ENCODE measurements at places on chromosomes 3 and 15. TPM values are rescaled to one million over a fixed set of nuclear protein-coding genes. Genes with fewer than 3 reads are reported as not detected.

The TERC gene
- 29.0 TPM for total RNA-seq

GRCh38 chr3:101066711-101067129, 73.5 kb upstream of the ABI3BP start:
- DNase-seq, result no peak

DNA sequence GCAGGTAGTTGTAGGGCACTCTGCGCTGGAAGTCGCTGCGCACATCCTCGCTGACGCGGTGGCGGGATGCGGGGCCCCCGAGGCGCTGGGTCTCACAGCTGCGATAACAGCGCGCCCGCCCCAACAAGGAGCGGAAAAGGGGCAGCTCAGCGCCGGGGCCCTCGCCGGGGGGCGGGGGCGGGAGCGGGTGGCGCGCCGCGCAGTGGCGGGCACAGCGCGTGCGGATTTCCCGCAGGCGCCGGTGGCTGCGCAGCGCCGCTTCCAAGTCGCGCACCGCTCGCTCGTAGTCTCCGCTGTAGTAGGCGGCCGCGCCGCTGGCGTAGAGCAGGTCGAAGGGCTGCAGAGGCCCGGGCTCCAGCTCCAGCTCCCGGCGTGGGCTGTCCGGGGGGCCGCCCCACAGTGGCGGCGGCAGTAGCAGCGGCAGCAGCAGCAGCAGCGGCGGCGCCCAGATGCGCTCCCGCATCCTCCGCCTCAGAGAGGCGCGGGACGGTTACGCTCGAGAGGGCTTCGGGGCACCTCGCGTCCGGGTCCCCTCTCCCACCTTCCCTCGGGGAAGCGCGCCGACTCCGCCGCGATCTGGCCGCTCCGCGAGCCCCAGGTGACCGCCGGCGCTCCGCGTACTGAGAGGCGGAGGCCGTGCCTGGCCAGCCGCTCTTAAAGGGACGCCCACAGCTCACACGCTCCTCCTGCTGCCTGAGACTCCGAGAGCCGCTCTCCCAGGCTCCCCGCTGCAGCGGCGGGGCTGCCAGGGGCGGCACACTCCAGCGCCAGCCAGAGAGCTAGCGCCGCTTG, at the start of gene P3H2:
Gene P3H2, minus strand, starts transcription at position 629 of the 792 bp plus-strand sequence. Its CDS starts 166 bp downstream, at position 463.
- DNase-seq, result no peak

GRCh38 chr15:70486012-70486411, 277.3 kb downstream of the UACA start:
- DNase-seq, result no peak

The KLHL18 gene
- total RNA-seq, result 48.8 TPM
